ENCODE measurements at places on chromosomes 7 and 10. TPM values are rescaled to one million over a fixed set of nuclear protein-coding genes. Genes with fewer than 3 reads are reported as not detected.

ST8SIA6 gene
- total RNA-seq: 17.8 TPM

CYP3A4 gene
- not detected for total RNA-seq

CACNA2D1 gene
- 118 TPM for total RNA-seq

TRPV6 gene
- under 0.01 TPM for total RNA-seq

CYP3A5 gene
- total RNA-seq: not detected

Data from diencephalon (tissue), 1 donor.